ENCODE measurements at places on chromosomes 5 and 9.

- no peak for DNase-seq
Observed at GRCh38 chr5:150523472-150524350, 15.8 kb downstream of the NDST1 start.

DNA sequence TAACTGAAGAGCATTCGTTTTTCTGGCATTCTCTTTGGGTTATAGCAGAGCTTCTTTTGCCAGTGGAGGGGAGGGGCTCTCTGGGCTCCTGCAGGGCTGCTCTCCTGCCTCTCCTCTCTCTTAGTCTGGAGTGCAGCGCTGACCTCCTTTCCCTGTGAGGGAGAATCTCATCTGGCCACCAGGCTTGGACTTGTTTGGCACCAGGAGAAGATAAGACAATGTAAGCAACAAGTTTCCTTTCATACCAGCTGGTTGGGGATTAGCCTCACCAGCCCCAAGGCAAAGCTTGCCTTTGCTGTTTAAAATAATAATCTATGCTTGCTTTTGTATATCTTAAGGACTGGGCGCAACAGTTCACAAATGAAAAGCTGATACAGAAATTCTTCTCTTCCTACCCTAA, 196.4 kb downstream of the TLE4 start:
- DNase-seq, result no peak

GRCh38 chr5:148840531-148840930, 14.1 kb downstream of the ADRB2 start:
- no peak for DNase-seq

DNA sequence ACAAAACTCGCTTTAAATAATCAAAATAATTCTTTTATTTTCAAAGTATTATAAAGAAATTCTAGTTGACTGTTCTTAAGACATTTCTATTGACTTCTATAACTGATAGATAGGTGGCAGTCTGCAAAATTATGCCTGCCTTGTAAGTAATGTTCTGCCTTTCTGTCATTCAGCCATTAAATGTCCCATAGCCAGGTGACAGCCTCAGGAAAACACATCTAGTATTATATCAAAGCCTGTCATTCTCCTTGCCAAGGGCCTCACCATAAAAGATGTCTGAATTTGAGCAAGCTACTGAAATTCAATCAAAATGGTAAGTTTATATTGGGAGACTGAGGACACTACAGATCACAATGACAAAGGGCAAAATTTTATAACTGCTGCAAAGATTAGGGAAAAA, 170.4 kb upstream of the COX7C start:
- DNase-seq, result no peak

GRCh38 chr5:62938927-62939326, 360.3 kb downstream of the LRRC70 start:
- DNase-seq, result no peak

GRCh38 chr5:757931-758697, 26.4 kb downstream of the ZDHHC11B start:
- DNase-seq, result no peak

DNA sequence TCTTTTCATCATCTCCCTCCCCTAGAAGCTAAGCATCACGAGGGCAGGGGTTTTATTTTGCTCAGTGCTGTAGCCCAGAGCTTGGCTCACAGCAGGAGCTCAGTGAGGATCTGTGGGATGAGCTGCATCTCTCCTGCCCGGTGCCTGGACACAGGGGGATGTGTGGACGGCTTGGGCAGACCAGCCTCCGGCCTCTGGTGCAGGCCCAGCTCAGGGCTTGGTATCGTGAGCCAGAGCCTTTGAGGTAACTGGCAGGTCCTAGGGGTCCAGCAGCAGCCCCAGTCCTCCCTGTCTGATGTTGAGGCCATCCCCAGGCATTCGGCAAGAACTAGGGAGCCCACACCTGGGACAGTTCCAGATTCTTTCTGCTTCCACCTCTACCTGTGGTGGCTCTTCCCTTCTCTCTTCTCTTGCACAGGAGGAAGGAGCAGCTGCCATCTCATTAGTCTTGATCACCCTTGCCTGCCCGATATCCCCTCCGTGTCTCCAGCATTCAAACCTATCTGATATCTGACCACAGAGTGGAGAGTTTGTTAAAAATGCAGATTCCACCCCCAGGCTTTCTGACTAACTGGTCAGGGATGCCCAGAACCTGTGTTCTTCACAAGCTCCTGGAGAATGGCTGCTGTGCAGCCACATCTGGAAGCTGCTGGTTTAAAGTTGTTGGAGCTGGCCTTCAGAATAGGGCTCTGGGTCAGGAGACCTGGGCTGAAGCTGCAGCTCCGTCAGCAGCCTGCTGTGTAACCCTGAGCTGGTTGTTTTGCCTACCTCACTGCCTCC, 7.9 kb upstream of the SLC6A7 start:
- no peak for DNase-seq

Measured in activated CD8-positive, alpha-beta memory T cell treated with anti-CD3 and anti-CD28 coated beads, Interleukin-2, amount 50 U/mL, for 4 hours (primary cell).